Stimulated activated CD8-positive, alpha-beta memory T cell treated with anti-CD3 and anti-CD28 coated beads, Interleukin-4, amount 100 ng/mL, for 4 hours (primary cell): ENCODE measurements at places on chromosomes 1 and 21.

GRCh38 chr1:211724687-211725196, 49.3 kb upstream of the NEK2 start:
- DNase-seq, result no peak

DNA sequence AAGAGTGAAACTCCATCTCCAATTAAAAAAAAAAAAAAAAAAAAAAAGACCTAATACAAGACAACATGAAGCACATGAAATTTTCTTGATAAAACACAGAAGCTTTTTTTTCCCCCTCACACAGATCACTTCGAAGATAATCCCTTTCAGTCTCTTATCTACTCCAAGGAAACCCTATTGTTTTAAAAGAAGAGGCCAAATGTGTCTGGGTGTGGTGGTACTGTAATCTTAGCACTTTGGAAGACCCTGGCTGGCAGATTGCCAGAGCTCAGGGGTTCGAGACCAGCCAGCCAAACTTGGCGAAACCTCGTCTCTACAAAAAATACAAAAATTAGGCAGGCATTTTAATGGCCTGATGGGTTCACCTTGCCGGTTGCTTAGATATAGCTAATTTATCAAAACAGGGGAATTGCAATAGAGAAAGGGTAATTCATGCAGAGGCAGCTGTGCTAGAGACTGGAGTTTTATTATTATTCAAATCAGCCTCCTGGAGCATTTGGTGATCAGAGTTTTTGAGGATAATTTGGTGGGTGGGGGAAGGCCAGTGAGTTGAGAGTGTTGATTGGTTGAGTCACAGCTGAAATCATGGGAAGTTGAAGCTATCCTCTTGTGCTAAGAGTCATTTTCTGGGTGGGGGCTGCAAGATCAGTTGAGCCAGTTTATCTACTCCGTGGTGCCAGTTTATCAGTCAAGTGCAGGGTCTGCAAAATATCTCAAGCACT, 62.5 kb downstream of the SLC16A1 start:
- DNase-seq, result no peak

GRCh38 chr1:46210561-46210960, 7.4 kb downstream of the LURAP1 start:
- DNase-seq, result no peak

GRCh38 chr1:103191327-103191726, 83.0 kb upstream of the COL11A1 start:
- DNase-seq, result no peak

- DNase-seq, result no peak
Observed at GRCh38 chr1:168348146-168348709, 67.6 kb downstream of the TBX19 start.

GRCh38 chr1:212613440-212614335, 5.1 kb downstream of the ATF3 start:
- no peak for DNase-seq

DNA sequence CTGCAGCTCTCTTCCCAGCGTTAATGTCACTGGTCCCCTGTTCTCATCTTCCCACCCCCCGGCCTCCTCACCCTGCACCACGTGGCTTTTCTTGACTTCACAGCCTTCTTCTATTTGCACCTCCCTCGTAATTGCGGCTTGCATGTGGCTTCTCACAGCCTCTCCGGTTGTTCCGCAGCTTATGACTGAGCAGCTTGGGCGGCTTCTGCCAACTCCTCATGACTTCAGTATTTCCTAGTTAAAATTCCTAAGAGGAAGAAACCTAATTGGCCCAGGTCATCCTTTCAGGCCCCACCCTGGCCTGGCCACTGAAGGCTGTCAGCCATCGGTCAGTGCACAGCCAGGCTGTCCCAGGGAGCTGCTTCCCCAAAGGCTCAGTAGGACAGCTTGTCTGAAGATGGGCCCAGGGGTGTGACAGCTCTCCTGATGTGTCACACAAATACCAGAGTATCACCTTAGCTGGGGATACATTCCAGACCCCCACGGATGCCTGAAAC, 8.6 kb upstream of the RERE start:
- no peak for DNase-seq

DNA sequence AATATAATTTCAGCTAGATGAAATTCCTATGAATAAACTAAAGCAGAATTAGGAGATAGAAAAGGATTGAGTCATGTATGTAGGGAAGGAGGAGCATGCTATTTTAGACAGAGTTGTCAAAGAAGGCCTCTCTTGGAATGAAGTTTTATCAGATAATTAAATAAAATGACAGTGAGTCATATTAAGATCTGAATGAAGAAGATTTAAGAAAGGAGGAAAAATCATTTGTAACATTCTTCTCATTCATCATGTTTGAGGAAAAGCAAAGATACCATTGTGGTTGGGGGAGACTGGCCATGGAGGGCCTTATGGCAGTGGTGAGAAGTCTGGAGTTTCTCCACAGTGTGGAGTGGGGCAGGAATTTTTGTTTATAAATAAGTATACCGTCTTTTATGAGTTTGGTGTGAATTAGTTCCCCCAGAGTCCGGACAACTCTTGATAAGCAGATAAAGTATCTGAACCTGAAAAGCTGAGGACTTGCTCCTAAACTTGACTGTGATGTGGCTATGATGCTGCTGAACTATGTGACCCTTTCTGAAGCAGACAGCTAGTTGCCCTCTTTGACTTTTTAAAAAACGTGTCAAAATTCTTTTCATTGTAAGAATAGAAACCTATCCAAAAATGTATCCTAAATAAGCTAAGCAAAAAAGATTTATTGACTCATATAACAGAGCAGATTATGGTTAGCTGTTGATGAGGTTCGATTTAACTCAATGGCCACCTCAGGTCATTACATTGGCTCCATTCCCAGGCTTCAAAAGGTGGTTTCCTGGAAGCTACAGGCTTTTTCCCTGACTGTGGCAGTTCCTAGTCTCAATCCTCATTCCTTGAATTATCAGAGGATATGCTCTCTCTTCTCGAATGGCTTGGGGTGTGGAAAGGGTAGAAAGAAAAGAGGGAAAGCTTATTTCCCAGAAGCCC, 90.8 kb downstream of the LHX9 start:
- DNase-seq, result no peak

GRCh38 chr21:31298618-31299269, 45.3 kb downstream of the TIAM1 start:
- DNase-seq, result no peak

DNA sequence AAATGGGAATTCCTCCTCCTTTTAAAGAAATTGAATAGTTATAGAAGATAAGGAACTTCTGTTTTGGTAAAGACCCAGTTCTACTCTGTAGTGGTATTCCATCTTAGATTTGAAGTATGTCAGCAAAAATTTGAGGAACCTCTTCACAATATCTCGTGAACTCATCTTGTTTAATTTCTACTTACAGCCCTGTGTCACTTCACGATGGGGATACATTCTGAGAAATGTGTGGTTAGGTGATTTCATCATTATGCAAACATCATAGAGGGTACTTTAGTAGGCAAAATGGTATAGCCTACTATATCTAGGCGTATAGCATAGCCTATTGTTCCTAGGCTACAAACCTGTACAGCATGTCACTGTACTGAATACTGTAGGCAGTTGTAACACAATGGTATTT, 36.0 kb downstream of the ALG6 start:
- no peak for DNase-seq
